ENCODE measurements at places on chromosomes 12 and 14.

GRCh38 chr12:98758331-98758730, 113.2 kb downstream of the APAF1 start:
- H3K36me3 ChIP-seq = no peaks in the 10 kb centered on the region
- no peaks in the 10 kb centered on the region for H3K4me1 ChIP-seq
- no peaks in the 10 kb centered on the region for H3K27me3 ChIP-seq
- H3K4me3 ChIP-seq = no peak overlapping the region

GRCh38 chr14:29900609-29901350, 26.9 kb downstream of the PRKD1 start:
- no peak overlapping the region for H3K4me3 ChIP-seq
- H3K27me3 ChIP-seq = no peaks in the 10 kb centered on the region
- DNase-seq = no peak
- H3K4me1 ChIP-seq = no peaks in the 10 kb centered on the region

GRCh38 chr12:57401165-57401564, 29.7 kb downstream of the R3HDM2 start:
- H3K27me3 ChIP-seq = no peaks in the 10 kb centered on the region
- peaks cover 3% of the 10 kb centered on the region for H3K4me1 ChIP-seq
- no peaks in the 10 kb centered on the region for H3K36me3 ChIP-seq
- no peak overlapping the region for H3K4me3 ChIP-seq

- no peak overlapping the region for H3K4me3 ChIP-seq
- H3K27me3 ChIP-seq = no peaks in the 10 kb centered on the region
- no peaks in the 10 kb centered on the region for H3K4me1 ChIP-seq
- H3K36me3 ChIP-seq = peaks cover 21% of the 10 kb centered on the region
- peak; percentile 69 for DNase-seq
Measured at GRCh38 chr12:109449845-109450532, 27.1 kb downstream of the KCTD10 start.

DNA sequence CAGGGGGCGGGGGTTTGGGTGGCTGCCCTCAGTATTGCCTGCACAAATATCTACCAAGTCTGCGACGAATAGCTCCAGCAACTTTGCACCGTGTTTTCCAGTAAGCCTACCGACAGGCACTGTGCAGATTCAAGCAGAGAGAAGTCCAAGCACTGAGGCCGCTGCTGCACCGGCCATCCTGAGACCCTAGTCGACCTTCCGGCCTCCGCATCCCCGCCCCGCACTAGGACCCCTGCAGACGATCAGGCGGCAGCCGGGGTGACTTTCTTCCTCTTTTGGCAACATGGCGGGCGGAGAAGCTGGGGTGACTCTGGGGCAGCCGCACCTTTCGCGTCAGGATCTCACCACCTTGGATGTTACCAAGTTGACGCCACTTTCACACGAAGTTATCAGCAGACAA, at the start of gene EIF2S3B:
EIF2S3B (plus strand) TSS at position 271 of the 400 bp plus-strand sequence; CDS start at position 284, 13 bp downstream.
- DNase-seq = no peak
- H3K27me3 ChIP-seq = no peaks in the 10 kb centered on the region
- no peak within 1 kb of the TSS for H3K27ac ChIP-seq
- no peaks in the 10 kb centered on the region for H3K4me1 ChIP-seq
- H3K4me3 ChIP-seq = no peak within 1 kb of the TSS

DNA sequence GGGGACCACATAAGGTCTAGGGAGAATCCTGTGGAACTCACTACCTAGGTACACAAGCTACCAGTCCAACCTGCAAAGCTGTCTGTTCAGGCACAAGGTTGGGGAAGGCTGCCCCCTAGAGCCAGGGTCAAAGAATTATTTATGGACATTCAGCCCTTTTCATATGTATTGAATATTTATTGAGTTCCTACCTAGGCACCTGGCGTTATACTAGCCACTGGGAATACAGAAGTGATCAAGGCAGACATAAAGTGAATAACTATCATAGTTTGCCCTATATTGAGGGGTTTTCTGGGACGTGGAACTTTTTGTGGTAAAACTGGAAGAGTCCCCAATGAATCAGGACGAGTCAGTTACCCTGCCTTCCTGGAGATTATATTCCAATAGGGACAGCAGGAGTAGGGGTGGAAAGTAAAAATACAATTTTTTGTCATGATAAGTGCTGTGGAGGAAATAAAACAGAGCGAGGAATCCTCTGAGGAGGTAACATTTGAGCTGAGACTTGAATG, 5.8 kb upstream of the SLC48A1 start:
- H3K27me3 ChIP-seq = no peaks in the 10 kb centered on the region
- H3K27ac ChIP-seq = no peak overlapping the region
- no peaks in the 10 kb centered on the region for H3K36me3 ChIP-seq
- peak; percentile 83 for DNase-seq

DNA sequence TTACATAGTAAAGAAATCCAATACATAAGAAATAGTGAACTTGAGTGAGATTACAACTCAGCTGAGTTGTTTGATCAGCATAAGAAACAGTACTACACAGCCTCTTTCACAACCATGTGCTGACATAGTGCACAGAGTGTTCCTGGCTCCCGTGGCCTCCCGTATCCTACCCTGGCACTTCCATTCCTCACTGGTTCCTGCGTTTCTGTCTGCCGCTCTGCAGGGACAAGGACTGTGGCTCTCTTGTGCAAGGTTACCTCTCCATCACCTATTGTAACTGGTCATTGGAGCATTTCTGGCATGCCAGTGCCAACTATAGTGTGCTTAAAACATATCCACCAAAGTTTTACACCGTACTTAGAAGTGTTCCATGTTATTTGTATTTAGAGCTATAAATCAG, 46.3 kb upstream of the PCED1B start:
- DNase-seq = peak; percentile 27
- no peak overlapping the region for H3K27ac ChIP-seq
- H3K4me3 ChIP-seq = no peak overlapping the region
- peaks cover 17% of the 10 kb centered on the region for H3K4me1 ChIP-seq
- no peaks in the 10 kb centered on the region for H3K27me3 ChIP-seq

GRCh38 chr12:77315407-77315806, 250.0 kb upstream of the E2F7 start:
- H3K36me3 ChIP-seq = no peaks in the 10 kb centered on the region
- H3K27me3 ChIP-seq = no peaks in the 10 kb centered on the region
- no peak for DNase-seq
- peaks cover 19% of the 10 kb centered on the region for H3K4me1 ChIP-seq
- no peak overlapping the region for H3K4me3 ChIP-seq

- no peak for DNase-seq
- 0 out of 2 replicates have a peak, but pooled peaks cover under 1% of the 10 kb centered on the region for H3K4me1 ChIP-seq
- no peak overlapping the region for H3K4me3 ChIP-seq
- H3K27ac ChIP-seq = no peak overlapping the region
- H3K27me3 ChIP-seq = no peaks in the 10 kb centered on the region
- H3K36me3 ChIP-seq = no peaks in the 10 kb centered on the region
Measured at GRCh38 chr12:113884392-113884791, 81.7 kb downstream of the RBM19 start.

DNA sequence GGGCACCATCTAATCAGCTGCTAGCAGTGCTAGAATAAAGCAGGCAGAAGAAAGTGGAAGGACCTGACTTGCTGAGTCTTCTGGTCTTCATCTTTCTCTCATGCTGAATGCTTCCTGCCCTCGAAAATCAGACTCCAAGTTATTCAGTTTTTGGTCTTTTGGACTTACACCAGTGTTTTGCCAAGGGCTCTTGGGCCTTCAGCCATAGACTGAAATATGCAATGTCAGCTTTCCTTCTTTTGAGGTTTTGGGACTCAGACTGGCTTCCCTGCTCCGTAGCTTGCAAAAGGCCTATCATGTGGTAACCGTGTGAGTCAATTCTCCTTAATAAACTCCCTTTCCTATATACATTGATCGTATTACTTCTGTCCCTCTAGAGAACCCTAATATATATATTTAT, 159.3 kb downstream of the SLCO1B3 start:
- no peaks in the 10 kb centered on the region for H3K27me3 ChIP-seq
- no peaks in the 10 kb centered on the region for H3K4me1 ChIP-seq
- no peak for DNase-seq
- peaks cover 3% of the 10 kb centered on the region for H3K36me3 ChIP-seq
- no peak overlapping the region for H3K4me3 ChIP-seq
- H3K27ac ChIP-seq = no peak overlapping the region

GRCh38 chr14:63203618-63204406, 431 bp upstream of the RHOJ start:
- 0 out of 2 replicates have a peak overlapping the region, but pooled peaks have one; percentile 13 for H3K4me3 ChIP-seq
- peak overlapping the region; percentile 62 for H3K27ac ChIP-seq
- H3K4me1 ChIP-seq = peaks cover 16% of the 10 kb centered on the region
- H3K27me3 ChIP-seq = no peaks in the 10 kb centered on the region
- DNase-seq = peak; percentile 57
- no peaks in the 10 kb centered on the region for H3K36me3 ChIP-seq

DNA sequence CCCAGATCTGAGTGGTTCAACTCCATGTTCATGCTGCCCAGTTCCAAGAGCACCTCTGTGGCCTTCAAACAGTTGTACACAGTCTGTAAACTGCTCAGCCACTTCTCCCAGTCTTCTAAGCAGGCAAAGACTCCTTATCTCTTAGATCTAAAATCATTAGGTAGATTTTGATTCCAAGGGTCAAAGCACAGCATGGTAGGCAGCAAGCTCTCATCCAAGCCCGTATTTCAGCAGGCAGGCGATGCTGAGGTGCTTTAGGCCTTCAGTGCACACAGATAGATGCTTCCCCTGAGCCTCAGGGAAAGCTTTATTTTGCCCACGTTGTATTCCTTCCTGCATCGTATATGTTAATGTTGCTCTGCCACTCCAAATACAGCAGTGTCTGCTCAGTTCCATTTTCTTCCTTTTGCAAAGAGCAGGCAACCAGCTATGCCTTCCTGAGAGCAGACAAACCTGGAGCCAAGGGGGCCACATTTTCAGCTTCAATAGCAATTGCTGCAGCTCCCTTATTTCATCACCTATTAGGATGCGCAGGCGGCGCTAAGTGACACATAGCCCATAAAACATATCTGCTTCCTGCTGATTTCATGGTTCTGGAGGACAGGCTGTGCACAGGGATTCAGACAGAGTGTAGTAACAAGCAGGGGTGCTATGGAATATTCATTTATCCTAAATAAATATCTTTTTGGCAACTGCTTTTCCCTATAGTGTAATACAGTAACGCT, 67.5 kb downstream of the ETV6 start:
- no peak overlapping the region for H3K4me3 ChIP-seq
- peaks cover 24% of the 10 kb centered on the region for H3K4me1 ChIP-seq
- DNase-seq = no peak
- no peaks in the 10 kb centered on the region for H3K36me3 ChIP-seq

GRCh38 chr14:20386276-20386855, 26.9 kb downstream of the TEP1 start:
- DNase-seq = no peak
- H3K36me3 ChIP-seq = 0 out of 2 replicates have a peak, but pooled peaks cover 3% of the 10 kb centered on the region
- no peak overlapping the region for H3K4me3 ChIP-seq
- H3K4me1 ChIP-seq = no peaks in the 10 kb centered on the region

DNA sequence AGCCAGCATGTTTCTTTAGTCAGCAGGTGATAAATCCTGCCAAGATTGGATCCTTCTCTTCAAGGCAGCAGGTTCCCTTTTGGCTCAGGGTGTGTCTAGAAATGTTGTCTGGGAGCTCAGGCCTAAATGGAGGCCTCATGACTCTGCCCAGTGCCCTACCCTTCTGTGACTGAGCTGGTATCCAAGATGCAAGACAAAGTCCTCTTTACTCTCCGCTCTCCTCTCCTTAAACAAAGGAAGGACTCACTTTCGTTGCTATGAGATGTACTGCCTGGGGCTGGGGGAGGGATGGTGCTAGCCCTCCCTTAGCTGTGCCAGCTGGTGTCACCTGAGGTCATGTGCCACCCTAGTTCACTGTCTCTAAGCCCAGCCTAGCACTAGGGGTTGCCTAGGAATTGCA, 13.8 kb upstream of the TMPRSS12 start:
- H3K36me3 ChIP-seq = no peaks in the 10 kb centered on the region
- no peak overlapping the region for H3K4me3 ChIP-seq
- H3K27me3 ChIP-seq = no peaks in the 10 kb centered on the region
- no peaks in the 10 kb centered on the region for H3K4me1 ChIP-seq
- H3K27ac ChIP-seq = no peak overlapping the region
- DNase-seq = no peak

DNA sequence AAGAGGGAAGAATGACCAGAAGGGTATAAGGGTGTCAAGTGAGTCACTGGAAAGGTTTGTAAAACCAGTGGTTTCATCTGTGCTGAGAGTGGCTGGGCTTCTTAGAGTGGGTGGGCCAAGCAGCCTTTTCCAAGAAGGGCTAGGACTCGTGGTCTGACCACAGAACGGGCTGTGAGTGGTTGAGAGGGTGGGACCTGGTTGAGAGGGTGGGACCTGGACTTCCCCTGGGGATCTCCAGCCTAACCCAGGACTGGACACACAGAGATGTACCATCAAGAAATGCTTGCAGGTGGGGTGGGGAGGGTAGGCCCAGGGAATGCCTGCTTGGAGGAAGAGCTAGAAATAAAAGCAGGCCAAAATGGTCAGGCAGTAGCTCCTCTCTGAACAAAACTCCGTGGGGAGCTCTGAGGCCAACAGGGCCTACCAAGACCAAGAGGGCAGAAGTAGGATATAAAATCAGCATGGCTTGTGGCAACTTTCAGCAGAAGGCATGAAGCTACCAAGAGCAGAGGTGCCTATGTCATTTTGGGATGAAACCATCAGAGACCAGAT, 140.5 kb downstream of the FOXN3 start:
- H3K27ac ChIP-seq = peak overlapping the region; percentile 45
- no peak overlapping the region for H3K4me3 ChIP-seq
- H3K4me1 ChIP-seq = peaks cover 40% of the 10 kb centered on the region
- no peaks in the 10 kb centered on the region for H3K27me3 ChIP-seq
- H3K36me3 ChIP-seq = no peaks in the 10 kb centered on the region
- no peak for DNase-seq

- H3K27me3 ChIP-seq = no peaks in the 10 kb centered on the region
- H3K4me1 ChIP-seq = no peaks in the 10 kb centered on the region
- DNase-seq = no peak
- H3K36me3 ChIP-seq = no peaks in the 10 kb centered on the region
- H3K27ac ChIP-seq = no peak overlapping the region
- no peak overlapping the region for H3K4me3 ChIP-seq
Measured at GRCh38 chr12:51349026-51349425, 2.5 kb upstream of the CELA1 start.

DNA sequence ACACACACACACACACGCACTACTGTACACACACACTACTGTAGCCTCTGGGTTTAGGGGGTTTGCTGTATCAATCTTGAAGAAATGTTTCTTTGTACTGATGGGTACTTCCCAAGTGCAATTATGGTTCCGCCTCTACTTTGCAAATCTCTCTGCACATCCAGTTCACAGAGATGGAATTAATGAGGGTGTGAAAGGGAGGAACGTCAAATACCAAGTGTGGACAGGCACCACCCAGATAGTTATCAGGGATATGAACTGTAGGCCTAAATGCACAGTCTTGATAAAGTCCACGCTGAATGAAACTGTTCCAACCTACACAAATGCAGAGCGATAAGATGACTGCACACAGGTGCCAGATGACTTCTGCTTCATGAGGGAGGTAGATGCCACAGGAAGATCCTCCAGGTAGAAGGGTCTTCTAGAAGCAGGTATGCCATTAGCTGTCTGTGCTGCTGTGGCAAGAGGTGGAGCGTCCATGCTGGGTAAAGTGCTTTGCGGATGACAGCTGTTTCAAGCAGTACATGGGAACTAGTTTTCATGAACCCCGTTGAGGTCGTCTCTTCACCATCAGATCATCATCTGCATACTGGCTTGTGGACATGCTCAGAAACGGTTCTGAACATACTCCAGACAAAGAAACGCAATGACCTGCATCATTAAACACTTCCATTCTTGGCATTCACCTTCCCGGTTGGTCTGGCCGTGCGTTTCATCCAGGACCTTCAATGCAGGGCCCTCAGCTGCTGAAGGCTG, 314.3 kb upstream of the RTL1 start:
- H3K4me1 ChIP-seq = peaks cover 10% of the 10 kb centered on the region
- H3K27ac ChIP-seq = no peak overlapping the region
- H3K36me3 ChIP-seq = no peaks in the 10 kb centered on the region

GRCh38 chr12:62654326-62655241, 188.0 kb downstream of the MON2 start:
- H3K4me1 ChIP-seq = peaks cover 75% of the 10 kb centered on the region
- DNase-seq = peak; percentile 49
- H3K4me3 ChIP-seq = no peak overlapping the region
- no peaks in the 10 kb centered on the region for H3K36me3 ChIP-seq
